ENCODE measurements at places on chromosomes 3 and 15.

- peak; percentile 77 for DNase-seq
Measured at GRCh38 chr3:190575437-190576185, 61.7 kb downstream of the IL1RAP start.

- peak; percentile 62 for DNase-seq
Measured at GRCh38 chr15:99155961-99156443, 51.1 kb downstream of the SYNM start.

- peak; percentile 70 for DNase-seq
Measured at GRCh38 chr3:127835993-127836882, 13.9 kb upstream of the MGLL start.

GRCh38 chr3:62574266-62574898 is 201.0 kb upstream of the FEZF2 start:
- no peak for DNase-seq

DNA sequence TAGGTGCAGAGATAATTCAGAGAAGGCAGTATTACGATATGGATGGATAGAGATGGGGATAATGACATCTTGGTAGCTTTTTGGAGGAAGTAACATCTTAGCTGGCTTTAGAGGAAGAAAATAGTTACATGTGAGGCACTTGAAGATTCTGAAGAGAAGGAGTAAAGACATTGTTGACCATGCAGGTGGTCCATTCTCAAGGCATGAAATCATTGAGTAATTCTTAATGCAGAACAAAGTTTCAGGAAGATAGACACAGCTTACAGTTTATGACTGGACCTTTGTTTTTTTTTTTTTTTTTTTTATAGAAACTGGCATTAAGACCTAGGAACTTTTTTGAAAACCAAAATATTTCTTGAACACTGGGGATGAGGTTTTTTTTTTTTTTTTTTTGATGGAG is 28.2 kb downstream of the MBNL1 start:
- no peak for DNase-seq

DNA sequence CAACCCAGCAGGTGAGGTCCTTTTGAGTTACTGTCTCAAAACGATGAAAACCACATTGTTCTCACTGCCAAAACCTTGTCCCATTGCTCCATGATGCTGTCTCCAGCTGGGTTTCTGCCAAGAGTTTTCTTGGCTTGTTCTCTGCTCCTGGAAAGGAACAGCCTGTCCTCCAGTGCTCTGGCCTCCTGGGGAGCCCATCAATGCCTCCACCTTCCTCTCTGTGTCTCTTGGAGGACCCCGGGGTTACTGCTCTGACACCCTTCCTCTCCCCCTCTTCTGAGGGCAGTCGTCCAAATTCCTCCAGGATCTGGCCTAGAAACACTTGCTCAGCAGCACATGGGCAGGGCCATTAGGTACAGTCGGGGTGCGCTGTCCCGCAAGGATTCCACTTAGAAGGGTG is 63.9 kb upstream of the RGMA start:
- no peak for DNase-seq

DNA sequence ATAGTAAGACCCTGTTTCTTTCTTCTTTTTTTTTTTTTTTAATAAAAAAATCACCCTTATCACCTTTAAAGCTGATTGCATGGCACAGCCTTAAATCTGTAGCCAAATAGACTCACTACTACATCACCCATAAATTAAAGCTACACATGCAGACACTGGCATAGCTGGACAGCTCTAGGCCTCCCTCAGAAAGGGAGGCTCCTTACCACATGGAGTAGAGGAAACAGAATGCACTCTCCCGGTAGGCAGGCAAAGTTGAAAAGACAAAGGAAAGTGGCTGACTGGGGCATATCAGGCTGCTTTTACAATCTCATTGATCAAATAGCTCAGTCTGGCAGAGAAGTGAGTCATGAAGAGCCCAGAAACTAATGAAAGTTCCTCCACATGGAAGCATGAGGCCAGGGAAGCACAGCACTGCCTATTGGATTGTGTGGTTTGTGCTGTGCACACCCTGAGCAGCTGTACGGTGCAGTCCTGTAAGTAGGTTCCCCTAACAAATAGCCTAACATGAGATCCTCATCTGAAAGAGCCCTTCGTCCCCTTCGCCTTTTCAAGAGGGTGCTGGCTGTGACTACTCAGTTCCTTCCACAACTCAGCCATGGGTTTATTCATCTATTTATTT is 32.7 kb upstream of the FAM98B start:
- no peak for DNase-seq

DNA sequence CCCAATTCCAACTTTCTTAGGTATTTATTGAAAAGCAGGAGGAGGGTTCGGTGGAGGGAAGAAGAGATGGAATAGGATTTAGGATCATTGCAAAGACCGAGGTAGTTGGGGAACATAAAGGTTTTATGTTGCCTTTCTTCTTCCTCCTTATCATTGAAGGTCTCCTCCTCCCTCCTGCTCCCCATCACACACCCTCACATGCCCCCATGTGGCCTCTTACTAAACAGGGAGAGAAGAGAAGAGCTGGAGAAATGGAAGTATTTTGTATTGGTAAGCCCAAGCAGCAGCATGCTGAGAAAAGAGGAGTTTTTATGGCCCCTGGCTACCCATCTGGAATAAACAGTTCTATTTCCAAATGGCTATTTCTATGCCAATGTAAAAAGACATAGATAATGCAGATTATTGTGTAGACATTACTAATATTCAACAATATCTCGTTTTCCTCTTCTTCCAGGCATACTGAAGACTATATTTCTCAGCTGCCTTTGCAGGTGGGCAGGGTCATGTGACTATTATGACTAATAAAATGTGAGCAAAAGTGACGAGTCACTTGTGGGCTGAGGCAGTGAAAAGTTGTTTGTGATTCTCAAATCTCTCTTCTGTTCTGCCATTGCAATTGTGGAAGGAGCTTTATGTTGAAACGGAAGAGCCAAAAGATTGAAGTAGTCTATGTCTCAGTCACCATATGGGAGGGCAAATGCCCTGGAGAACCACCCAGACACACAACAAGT is 5.2 kb upstream of the GPR176 start:
- DNase-seq = peak; percentile 61

- DNase-seq = no peak
Measured at GRCh38 chr3:56829533-56829932, 27.8 kb upstream of the ARHGEF3 start.

- DNase-seq = no peak
Measured at GRCh38 chr3:113354307-113354706, 87.0 kb downstream of the CFAP44 start.
